Right forelimb (tissue), 1 donor: ENCODE measurements at places on chromosomes 4 and X.

GRCh38 chrX:48937054-48937907 is 18.5 kb upstream of the PIM2 start:
- DNase-seq = no peak

DNA sequence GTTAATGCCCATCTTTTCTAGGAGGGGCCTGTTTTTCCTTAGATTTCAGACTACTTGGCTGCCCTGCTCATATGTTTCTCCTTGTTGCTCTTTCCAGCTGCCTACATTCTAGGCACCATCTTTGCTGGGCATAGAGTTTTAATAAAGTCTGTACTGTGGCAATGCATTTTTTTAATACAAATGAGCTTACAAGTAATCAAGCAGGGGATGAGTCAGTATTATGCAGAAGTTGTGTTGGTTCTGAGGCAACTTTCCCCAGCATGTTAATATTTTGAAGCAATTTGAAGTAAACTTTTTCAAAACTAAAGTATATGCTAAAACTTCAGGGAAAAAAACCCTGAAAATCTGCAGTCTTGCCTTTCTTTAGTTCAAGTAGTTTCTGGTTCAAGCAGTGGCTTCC is 372.0 kb upstream of the GATB start:
- DNase-seq = no peak

GRCh38 chr4:186651181-186651603 is 72.5 kb downstream of the FAT1 start:
- no peak for DNase-seq

DNA sequence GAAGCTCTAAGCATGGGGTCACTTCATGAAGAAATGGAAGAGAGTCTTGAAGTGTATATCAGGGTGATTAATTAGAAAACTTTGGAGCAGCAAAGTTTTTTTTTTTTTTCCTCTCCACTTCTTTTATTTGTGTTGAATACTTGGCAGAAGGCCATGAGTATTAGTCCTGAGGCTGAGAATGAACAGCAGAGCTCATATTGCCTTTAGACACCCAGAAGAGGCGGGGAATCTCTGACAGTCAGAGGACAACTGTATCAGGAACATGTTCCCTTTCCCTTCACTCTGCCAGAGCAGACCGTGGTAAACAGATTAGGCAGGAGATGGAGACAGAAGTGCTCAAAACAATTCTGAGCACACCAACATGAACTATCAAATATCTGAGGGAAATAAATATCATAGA is 300.9 kb downstream of the FAM47A start:
- DNase-seq = no peak
